Liver (tissue), 10 donors: ENCODE measurements at places on chromosomes 7 and 10.

- no peaks in the 10 kb centered on the region for H3K4me1 ChIP-seq
- no peaks in the 10 kb centered on the region for H3K36me3 ChIP-seq
- H3K27ac ChIP-seq, result no peak overlapping the region
- no peak overlapping the region for H3K4me3 ChIP-seq
- no peaks in the 10 kb centered on the region for H3K27me3 ChIP-seq
- no peak for DNase-seq
These were observed 564.7 kb upstream of the COBL start for GRCh38 chr7:51881309-51881708.

DNA sequence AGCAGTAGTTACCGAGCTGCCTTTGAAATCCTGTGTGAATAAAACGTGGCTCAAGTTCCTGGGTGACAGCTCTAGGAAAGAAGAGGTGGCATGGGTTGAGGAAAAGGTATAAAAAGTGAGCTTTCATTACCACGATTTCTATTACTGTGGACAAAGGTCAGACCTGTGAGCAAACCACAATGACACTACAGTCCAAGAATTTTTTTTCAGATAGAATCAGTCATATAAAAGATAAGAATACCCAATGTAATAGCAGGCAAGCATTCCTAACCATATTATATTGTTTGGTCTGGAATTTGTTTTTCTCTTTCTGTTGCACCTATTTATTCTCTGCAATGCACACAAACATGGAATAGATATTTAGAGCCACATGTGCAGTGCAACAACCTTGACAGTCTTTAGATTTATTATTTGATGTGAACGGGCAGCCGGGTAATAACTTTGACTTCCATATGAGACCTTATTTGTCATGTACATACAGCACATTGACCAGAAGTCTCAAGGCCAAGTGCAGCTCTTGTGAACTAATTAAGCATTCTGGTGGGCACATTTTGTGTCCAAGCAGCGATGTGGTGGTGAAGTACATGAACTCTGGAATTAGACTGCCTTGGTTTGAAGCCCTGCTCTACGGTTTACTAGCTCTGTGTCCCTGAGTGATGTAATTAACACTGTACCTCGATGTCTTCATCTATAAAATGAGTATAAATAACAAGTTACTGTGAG lies 156.8 kb downstream of the NRCAM start:
- no peaks in the 10 kb centered on the region for H3K4me1 ChIP-seq
- no peak for DNase-seq
- no peak overlapping the region for H3K4me3 ChIP-seq
- H3K27ac ChIP-seq, result no peak overlapping the region
- no peaks in the 10 kb centered on the region for H3K36me3 ChIP-seq

DNA sequence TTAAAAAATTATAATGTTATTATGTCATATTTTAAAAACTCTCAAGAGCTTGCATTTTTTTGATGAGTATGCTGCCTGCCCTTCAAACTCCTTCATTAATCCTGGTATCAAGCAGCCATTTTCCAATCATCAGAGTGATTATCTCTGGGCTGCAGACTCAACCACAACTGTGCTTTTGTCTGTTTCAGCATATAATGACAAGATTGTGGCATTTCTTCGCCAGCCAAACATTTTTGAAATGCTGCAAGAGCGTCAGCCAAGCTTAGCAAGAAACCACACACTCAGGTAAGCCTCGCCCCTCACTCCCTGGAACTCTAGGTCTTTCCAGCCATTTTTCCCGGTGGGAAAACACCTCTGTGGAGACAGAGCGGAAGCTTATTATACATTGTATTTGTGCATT lies 90.0 kb upstream of the STK17A start:
- peaks cover 16% of the 10 kb centered on the region for H3K4me1 ChIP-seq
- no peak overlapping the region for H3K27ac ChIP-seq
- no peak overlapping the region for H3K4me3 ChIP-seq
- DNase-seq, result no peak

DNA sequence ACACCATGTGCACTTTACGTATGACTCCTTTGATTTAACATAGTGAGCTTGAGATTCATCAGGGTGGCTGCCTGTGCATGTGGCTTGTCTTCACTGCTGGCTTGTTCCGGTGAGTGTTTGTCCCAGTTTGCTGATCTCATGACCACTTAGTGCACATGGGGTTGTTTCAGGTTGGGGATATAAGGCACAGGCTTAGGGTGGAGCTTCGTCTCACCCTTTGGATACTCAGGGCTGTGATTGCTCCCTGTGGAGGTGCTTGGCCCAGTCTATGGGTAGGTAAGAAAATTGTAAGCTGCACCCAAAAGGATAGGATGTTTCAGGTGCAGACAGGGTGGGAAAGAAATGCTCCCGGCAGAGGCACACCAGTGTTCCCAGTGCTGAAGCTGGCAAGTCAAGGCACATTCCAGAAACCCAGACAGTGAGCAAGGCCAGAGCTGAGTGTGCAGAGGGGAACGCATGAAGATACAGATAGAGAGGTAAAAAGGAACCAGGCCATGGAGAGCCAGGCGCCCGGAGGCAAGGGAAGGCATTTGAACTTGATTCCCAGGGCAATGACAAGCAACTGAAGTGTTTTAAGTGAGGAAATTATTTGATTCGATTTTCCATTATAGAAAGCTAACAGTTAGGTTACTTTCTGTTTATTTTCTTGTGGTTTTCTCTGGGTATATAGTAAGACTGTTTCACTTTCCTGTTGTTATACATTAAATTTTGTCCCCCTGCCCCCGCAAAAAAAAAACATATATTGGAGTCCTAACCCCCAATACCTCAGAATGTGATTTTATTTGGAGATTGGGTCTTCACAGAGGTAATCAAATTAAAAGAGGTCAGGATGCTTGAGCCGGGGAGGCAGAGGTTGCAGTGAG lies 289.8 kb upstream of the KLF6 start:
- no peak for DNase-seq
- no peak overlapping the region for H3K27ac ChIP-seq
- no peak overlapping the region for H3K4me3 ChIP-seq
- H3K36me3 ChIP-seq, result no peaks in the 10 kb centered on the region
- no peaks in the 10 kb centered on the region for H3K27me3 ChIP-seq
- no peaks in the 10 kb centered on the region for H3K4me1 ChIP-seq

GRCh38 chr10:124175701-124176348 lies 82.4 kb upstream of the CHST15 start:
- H3K4me1 ChIP-seq, result no peaks in the 10 kb centered on the region
- no peaks in the 10 kb centered on the region for H3K27me3 ChIP-seq
- no peaks in the 10 kb centered on the region for H3K36me3 ChIP-seq
- no peak for DNase-seq
- no peak overlapping the region for H3K27ac ChIP-seq

- H3K27ac ChIP-seq, result no peak overlapping the region
- H3K36me3 ChIP-seq, result peaks cover 13% of the 10 kb centered on the region
- DNase-seq, result no peak
- H3K4me1 ChIP-seq, result no peaks in the 10 kb centered on the region
- H3K27me3 ChIP-seq, result no peaks in the 10 kb centered on the region
These were observed 86.1 kb downstream of the TRIM24 start for GRCh38 chr7:138546064-138546619.

GRCh38 chr7:91295576-91295975 lies 31.3 kb downstream of the FZD1 start:
- H3K36me3 ChIP-seq, result no peaks in the 10 kb centered on the region
- no peak for DNase-seq
- no peaks in the 10 kb centered on the region for H3K27me3 ChIP-seq
- no peak overlapping the region for H3K4me3 ChIP-seq

DNA sequence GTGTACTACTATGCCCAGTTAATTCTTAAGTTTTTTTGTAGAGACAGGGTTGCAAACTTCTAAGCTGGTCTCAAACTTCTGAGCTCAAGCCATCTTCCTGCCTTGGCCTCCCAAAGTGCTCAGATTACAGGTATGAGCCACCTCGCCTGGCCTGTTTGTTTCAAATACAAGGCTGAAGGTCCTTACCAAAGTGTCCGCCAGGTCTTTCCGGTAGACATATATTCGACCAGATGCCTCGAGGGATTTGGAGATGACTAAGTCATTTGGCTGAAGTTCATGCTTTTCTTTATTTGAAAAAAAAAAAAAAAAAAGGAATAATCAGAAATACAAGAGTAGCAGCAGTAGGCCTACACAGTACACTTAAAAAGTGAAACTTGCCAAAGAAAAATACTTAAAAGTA lies 204.5 kb upstream of the CDCA7L start:
- H3K36me3 ChIP-seq, result peaks cover 23% of the 10 kb centered on the region
- H3K4me1 ChIP-seq, result no peaks in the 10 kb centered on the region
- no peak overlapping the region for H3K27ac ChIP-seq
- DNase-seq, result no peak
- no peak overlapping the region for H3K4me3 ChIP-seq

- peaks cover 5% of the 10 kb centered on the region for H3K36me3 ChIP-seq
- no peaks in the 10 kb centered on the region for H3K27me3 ChIP-seq
- no peak overlapping the region for H3K4me3 ChIP-seq
- H3K27ac ChIP-seq, result no peak overlapping the region
These were observed 16.7 kb downstream of the STN1 start for GRCh38 chr10:103901299-103901698.

- H3K4me1 ChIP-seq, result peaks cover 3% of the 10 kb centered on the region
- DNase-seq, result no peak
- H3K36me3 ChIP-seq, result peaks cover 4% of the 10 kb centered on the region
- no peaks in the 10 kb centered on the region for H3K27me3 ChIP-seq
- H3K4me3 ChIP-seq, result no peak overlapping the region
These were observed 92.3 kb downstream of the VTI1A start for GRCh38 chr10:112539340-112539739.

DNA sequence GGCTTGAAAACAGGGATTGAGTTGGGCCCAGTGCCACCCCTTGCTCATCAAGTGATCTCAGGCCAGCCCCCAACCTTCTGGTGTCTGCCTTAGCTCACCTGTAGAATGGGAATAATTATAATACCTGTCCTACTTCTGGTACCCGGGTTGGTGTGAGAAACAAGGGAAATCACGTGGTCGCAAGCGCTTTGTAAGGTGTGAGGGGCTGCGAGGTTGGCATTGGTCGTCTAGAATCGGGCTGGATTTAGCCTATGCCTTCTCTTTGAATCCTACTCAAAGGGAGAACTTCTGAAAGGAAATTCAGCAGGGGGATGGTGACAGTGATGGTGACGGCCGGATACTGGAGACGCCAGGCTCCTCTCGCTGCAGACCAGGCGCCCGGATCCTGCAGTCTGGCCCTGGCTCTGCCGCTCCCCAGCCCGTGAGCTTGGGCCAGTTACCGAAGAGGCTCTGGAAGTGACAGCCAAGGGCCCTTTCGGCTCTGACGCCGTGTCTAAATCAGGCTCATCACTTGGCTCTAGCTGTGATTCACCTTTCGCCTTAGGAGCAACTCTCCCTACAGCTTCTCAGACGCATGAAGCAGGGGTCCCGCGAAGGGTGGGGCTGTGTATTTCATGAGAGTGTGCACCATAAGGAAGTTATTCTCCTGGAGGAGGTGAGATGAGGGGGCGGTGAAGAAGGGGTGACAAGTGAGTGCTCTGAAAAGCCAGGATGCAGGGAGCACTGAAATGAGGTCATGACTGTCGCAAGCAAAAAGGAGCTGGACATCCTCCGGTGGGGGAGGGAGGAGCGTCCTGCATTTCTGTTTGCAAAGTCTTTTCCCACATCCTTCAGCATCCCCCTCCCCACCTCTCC lies 4.0 kb upstream of the CREB5 start:
- no peaks in the 10 kb centered on the region for H3K27me3 ChIP-seq
- peak overlapping the region; percentile 1 for H3K27ac ChIP-seq
- no peaks in the 10 kb centered on the region for H3K4me1 ChIP-seq
- DNase-seq, result no peak
- H3K4me3 ChIP-seq, result peak overlapping the region; percentile 48

- no peak overlapping the region for H3K27ac ChIP-seq
- DNase-seq, result no peak
- H3K4me3 ChIP-seq, result no peak overlapping the region
- H3K4me1 ChIP-seq, result no peaks in the 10 kb centered on the region
These were observed 85.8 kb downstream of the NRP1 start for GRCh38 chr10:33248638-33249037.

DNA sequence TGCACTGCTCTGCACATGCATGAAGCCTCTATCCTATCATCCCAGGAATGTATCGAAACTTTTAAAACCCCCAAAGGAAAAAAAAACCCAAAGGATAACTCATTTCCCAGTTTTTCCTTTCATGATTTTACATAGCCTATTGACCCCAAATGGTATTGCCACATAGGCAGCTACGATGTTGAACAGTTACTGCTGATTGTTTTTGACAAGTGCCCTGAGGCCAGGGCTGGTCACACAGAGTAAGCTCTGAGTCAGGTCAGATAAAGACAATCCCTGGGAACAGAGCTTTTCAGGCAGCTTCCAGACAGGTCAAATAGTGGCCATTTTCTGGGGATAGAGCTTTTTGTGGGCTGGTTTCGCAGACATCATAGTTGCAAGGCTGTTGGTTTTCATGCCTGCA lies 52.1 kb downstream of the MYL10 start:
- H3K27ac ChIP-seq, result no peak overlapping the region
- no peaks in the 10 kb centered on the region for H3K27me3 ChIP-seq
- H3K4me3 ChIP-seq, result no peak overlapping the region
- no peaks in the 10 kb centered on the region for H3K4me1 ChIP-seq
- no peaks in the 10 kb centered on the region for H3K36me3 ChIP-seq
- no peak for DNase-seq

- no peaks in the 10 kb centered on the region for H3K4me1 ChIP-seq
- no peak overlapping the region for H3K27ac ChIP-seq
- H3K27me3 ChIP-seq, result no peaks in the 10 kb centered on the region
- DNase-seq, result peak; percentile 38
- no peak overlapping the region for H3K4me3 ChIP-seq
- H3K36me3 ChIP-seq, result no peaks in the 10 kb centered on the region
These were observed 495.3 kb downstream of the LRMDA start for GRCh38 chr10:75926763-75927162.

- H3K4me3 ChIP-seq, result no peak overlapping the region
- DNase-seq, result no peak
- H3K27ac ChIP-seq, result no peak overlapping the region
- H3K4me1 ChIP-seq, result no peaks in the 10 kb centered on the region
These were observed 268.3 kb upstream of the SHH start for GRCh38 chr7:156080596-156080995.
